ENCODE measurements at places on chromosomes 5 and 9.

DNA sequence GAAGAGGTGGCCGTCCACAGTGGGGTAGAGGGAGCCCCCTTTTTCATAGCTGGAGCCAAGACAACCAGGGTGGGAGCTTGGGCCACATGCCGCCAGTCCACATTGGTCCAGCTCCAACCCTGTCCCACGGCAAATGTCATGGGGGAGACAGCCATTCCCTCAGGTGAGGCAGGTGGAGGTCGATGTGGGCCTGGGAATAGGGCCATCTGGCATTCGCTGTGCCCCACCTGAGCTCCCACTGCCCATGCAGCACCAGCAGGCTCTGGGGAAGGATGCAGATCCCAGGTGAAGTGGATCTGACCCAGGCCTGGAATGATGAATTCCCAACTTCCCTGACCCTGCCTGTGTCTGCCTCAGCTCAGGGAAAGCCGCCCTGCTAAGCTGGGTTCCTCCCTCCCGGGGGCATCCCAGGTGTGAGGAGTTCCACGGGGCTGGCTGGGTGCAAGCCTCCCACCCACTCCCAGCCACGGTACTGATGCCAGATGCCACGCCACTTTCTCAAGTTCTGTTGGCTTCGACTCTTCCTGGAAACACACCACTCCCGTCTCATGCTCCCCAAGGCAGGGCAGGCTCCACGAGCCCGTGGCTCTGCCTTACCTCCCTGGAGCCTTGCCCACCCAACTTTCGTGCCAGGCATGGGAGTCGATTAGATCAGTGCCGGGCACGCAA is 25.2 kb upstream of the FCN2 start:
- DNase-seq, result no peak

GRCh38 chr5:99314721-99315120 is 385.9 kb upstream of the CHD1 start:
- DNase-seq, result no peak

- DNase-seq, result no peak
Measured at GRCh38 chr9:75615284-75615683, 275.2 kb upstream of the PCSK5 start.

GRCh38 chr9:133121915-133122550 is 993 bp upstream of the RALGDS start:
- DNase-seq, result no peak

GRCh38 chr5:32426440-32427151 is 17.9 kb downstream of the ZFR start:
- DNase-seq, result no peak

DNA sequence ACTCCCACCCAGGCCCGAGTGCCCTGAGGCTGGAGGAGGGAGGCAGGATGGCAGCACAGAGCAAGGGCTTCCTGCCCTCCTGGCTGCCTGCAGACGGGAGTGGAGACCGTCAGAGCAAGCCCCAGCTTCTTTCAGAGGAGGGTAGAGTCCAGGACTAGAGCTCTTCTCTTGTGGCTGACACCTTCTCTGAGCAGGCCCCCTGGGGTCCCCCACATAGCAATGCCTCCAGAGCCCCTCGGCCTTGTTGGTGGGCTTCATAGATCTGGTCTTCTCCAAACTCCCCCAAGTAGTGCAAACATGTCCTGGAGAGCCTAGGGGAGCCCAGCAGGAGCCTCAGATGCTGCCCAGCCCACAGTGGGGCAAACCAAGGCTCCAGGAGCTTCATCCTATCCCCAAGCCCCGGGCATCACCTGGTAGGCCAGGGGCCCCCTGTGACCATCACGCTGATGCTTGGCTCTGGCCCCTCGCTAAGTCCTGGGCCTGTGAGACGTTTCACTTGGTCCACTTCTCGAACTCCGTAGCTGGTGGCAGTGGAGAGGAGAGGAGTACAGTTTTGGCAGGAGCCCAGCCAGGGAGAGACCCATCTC is 2.0 kb downstream of the MZB1 start:
- DNase-seq, result no peak

DNA sequence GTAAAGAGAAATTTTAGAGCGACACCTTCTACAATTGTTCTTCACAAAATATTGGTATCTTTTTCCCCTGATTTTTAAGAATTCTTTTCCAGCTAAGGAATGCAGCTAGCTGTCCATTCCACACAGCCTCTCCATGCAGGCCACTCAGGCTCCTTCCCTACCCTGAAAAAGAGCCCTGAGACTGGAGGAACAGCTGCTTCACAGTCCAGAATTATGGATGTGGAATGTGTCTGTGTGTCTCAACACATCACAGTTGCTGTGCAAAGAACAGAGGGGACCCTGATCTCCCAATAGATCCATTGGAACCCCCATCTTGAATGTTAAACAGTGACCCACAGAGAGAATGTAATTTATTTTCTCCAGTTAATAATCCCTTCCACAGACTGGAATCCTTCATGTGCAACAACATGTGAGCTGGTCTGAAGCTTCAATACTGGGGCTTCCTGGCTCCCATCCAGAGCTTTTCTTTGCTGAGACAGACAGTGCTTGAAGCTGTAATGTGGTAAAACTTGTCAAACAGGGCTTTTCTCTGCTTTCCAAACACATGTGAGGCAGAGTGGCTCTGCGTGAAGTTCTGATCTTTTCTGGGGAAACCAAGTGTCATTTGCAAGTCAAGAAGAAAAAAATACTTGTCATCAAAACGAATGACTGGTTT is 53.3 kb upstream of the SMC5 start:
- no peak for DNase-seq

DNA sequence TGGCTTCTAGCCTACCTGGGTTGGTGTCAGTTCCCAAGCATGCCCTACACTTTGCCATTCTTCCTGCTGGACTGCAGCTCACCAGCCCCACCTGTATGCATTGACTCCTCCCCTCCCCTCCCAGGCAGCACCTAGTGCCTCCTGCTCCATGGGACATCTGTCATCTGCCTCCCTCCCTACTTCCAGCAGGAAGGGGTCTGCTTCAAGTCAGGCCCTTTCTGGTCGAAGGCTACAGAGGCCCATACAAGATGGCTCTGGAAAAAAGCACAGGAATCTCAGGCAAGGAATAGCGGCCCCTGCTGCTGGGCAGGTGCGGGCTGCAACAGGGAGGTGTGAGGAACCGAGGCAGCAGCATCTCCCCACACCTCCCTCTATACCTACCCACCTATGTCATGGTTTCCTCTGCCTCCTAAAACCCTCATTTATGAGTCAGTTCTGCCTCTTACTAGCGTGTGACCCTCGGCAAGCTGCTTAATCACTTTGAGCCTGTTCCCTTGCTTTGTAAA is 19.7 kb downstream of the WWC1 start:
- no peak for DNase-seq

DNA sequence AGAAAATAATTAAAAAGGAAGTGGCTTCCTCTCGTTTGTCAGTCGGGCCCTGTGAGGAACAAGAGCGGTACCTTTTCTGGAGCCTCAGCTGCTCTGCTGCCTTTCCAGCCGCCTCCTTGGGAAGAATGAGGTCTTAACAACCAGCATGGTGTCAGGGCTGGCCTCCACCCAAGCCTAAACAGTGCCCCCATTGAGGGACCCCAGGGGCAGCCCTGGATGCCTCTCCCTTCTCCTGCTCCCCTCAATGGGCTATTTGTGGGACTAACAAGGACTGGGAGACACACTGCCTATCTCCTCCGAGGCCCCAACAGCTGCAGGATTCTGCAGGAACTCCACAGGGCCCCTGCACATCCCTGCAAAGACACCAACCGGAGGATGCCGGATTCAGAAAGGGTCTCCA is 155.4 kb upstream of the MAP3K1 start:
- no peak for DNase-seq

DNA sequence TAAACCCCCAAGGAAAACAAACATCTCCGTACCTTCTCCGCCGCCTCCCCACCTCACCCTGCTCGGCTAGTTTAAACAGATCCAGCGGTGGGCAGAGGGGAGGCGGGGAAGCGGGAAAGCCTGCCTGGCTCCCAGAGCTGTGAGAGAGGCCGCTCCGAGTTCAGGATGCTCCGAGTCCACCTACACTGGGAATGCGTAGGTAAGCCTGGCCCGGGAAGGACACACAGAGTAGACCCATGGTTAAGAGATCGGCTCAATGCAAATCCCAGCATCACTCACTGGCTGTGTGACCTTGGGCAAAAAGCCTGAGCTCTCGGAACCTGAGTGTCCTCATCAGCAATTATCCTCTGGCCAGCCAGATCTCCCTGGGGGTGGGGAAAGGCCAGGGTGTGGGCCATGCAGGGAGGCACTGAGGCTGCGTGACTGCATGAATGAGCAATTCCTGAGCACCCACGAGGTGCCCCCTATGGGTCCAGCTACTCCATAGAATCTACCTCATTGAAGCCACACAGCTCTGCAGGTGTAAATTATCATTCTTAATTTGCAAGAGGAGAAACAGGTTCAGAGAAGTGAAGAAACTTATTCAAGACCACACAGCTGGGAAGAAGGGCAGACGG is 30.5 kb upstream of the LMX1B start:
- no peak for DNase-seq

DNA sequence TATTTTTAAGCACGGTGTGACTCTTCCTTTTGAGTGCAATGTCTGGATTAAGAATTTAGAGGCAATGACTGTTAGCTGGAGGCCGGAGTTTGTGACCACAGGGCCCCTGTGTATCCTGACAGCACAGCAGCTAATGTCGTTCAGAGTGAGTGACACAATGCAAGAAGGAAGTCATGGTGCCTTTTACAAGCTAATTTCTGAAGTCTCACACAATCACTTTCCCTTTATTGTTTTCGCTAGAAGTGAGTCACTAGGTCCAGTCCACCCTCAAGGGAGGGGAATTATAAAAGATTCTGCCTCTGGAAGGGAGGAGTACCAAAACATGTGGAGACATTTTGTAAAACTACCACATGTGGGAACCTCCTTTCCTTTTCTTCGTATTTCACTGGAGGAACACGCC is 185.5 kb upstream of the FGF10 start:
- no peak for DNase-seq

GRCh38 chr9:89115426-89115825 is 63.2 kb downstream of the SHC3 start:
- no peak for DNase-seq

- DNase-seq, result no peak
Measured at GRCh38 chr9:32706725-32707100, 71.2 kb upstream of the TAF1L start.

DNA sequence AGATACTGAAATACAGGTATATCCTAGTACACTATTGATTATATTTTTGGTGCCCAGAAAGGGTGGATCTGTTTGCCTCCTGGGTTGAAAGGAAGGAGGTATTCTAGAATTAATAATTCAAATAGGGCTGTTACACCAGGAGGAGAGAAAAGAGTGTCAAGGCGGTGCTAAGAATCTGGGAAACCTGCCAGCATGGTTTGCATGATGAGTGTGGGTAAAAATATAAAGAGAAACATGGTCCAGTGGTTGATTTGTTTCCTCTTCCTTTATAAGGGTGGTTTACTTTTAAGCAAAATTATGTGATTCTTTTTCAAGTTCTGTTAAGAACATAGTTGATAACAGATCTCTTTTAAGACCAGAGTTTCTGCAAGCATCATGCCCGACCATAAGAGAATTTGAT is 69.4 kb upstream of the NFIB start:
- DNase-seq, result no peak

DNA sequence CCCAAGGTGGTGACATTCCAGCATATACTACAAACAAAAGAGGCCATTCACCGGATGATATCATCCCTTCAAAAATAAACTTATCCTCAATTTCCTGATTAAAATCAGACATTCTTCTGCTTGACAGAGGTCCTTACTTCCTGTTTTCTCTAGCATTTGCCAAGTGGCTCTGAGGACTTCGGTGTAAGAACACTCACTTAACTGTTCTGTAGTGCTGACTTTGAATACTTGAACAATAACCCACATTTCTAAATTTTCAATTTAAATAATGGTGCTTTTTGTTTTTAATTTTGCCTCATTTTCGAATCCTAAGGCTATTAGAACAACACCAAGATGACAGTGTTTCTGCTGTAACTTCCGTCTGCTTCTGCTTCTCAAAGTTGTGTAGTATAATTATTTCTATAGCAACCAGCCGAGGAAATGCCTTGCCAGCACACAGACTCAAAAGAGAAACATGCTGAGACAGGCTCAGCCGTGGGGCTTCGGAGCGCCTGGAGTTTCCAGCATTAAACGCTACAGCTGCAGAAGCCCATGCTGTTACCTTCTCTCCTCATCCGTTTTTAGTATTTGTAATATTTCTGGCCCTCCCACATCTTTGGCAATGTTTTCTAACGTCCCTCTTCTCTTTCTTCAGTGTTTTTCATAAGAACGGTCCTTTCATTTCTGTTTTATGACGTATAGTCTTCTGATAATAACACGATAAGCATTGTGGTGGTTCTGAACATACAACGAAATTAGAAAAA is 19.5 kb upstream of the ANXA1 start:
- peak; percentile 70 for DNase-seq

DNA sequence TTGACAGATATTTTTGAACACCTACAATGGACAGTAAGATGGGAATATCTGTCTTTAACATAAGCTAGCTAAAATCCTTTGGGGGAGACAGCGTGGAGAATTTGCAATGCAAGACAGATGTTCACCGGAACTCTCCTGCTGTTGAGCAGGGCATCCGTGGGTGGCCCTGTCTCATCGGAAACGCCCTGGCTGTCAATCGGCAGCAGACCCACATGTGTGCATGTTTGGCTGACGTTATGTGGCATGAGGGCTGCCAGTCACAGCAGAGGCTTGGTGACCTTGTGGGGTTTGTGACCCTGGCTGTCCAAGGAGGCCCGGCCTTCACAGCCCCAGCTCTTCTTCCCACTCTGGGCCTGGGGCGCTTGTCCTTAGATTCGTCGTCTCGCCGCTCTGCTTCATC is 129.7 kb upstream of the OTULINL start:
- DNase-seq, result no peak

DNA sequence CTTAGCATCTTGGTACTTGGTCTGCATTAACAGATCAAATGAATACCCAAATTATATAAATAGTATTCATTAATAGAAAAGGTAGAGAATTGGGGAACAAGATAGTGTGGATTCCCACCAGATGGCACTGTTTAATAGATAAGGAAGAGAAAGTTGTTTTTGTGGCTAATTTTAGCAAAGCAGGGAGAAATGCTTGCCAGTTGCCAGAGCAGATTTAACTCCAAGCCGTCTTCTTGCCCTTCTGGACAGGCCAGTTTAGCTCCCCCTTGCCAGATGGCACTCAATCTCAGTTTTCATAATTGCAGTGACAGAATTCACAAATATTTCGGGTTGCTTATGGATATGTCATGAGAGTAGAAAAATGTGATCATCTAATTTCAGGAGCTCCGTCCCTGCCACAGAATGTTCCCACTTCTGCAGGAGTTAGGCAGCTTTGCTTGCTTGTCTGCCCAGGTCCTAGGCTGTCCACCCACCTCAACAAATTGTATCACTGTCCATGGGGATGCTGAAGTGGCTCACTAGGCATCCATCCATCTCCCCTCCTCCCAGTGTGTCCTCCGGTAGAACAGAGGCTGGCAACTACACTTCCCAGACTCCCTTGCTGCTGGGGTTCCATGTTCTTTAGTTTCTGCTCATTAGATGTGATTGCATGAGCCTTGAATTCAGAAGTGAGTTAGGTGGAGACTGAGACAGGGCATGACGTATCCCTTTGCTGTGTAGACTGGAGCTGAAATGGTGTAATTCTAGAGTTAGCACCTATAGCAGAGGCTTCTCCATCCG is 11.8 kb upstream of the HEXB start:
- no peak for DNase-seq
